NCI-H526 treated with DMSO at 0.1 percent for 48 hours (cell line): ENCODE measurements at places on chromosomes 6 and 20.

- DNase-seq: no peak
These were observed 118.0 kb downstream of the B3GAT2 start for GRCh38 chr6:70838907-70839285.

DNA sequence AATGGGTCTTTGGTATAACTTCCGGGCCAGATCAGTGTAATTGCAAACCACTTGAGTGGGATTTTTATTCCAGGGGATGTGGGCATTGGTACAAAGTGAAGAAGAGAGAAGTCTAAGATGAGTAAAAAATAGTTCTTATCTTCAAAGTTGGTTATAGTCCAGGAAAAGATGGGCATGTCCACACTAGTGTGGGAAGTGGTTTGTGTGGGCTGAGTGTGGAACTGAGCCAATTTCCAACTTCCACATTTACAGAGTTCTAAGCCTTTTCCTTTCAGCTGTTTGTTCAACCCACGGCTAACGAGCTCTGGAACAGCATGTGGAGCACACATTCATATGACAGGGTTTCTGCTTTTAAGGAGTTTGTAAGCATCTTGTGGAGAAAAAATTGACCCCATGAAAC, 72.3 kb upstream of the IFNGR1 start:
- no peak for DNase-seq

GRCh38 chr6:93235775-93236174, 183.6 kb downstream of the EPHA7 start:
- no peak for DNase-seq

DNA sequence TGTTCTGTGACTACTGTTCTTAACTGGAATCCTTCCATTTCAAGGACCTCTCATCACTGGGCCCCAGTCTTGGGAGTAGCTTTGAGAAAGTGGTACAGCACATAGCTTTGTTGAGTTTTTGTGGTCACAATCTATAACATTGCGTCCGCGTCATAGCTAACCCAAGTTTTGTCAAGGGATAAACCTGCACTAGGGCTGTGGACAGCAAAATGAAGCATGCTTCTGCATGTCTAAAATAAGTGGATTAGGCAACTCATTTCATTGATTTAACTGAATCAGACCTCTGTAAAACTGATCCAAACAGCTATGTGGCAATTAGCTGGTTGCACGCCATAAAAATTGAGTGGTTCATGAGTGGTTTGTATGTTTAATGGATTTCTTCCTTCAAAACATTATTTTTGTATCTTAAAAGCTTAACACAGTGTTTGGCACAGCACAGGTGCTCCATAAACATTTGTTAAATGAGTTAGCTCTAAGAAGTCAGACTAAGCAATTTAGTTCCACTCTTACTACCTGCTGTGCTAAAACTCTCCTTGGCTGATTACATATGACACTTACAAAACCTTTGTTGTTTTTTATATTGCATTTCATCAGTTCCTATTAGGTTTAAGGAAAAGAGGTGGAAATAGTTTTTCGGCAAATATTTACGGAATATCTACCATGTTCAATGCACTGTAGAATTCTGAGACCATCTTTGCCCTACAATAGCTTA, 160.3 kb upstream of the ATXN1 start:
- no peak for DNase-seq

DNA sequence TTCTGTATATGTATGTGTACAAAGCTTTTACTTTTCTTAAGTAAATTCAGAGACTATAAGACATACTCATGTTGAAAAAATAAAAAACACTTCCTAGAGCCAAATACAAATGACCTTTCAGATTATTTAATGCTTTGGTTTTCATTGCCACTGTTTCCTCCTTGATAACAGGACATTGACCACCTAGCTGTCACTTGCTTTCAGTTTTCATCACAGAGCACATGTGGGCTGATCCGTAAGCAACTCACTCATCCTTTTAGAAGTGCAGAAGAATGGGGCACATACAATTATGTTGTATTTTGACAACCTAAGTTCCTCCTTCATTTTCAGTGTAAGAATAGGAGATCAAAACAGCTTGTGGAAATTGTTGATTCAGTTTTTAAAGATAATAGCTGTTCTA, 6.2 kb downstream of the ZBTB2 start:
- DNase-seq: no peak
